ENCODE measurements at places on chromosomes 11 and 22. TPM values are rescaled to one million over a fixed set of nuclear protein-coding genes. Genes with fewer than 3 reads are reported as not detected.

GRCh38 chr11:61254403-61255025 is 13.5 kb downstream of the PGA5 start:
- H3K27ac ChIP-seq: no peak overlapping the region
- H3K27me3 ChIP-seq: no peaks in the 10 kb centered on the region
- no peaks in the 10 kb centered on the region for H3K4me1 ChIP-seq
- H3K4me3 ChIP-seq: no peak overlapping the region
- DNase-seq: peak; percentile 78
- H3K36me3 ChIP-seq: no peaks in the 10 kb centered on the region

DNA sequence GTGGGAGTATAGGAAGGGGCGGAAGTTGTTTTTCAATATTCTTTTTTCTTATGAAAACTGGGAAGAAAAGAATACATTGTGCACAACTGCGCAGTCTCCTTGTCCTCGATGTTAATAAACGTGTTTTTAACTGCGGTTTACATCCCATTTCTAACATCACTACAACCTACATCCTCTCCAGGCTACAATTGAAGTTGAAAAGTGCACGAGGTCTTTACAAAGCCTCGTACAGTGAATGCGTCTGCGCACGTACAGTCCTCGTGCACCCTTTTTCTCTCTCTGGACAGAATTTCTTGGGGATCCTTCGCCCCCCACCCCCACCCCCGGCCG is 102.4 kb downstream of the WT1 start:
- H3K27me3 ChIP-seq: peaks cover 26% of the 10 kb centered on the region
- no peaks in the 10 kb centered on the region for H3K36me3 ChIP-seq
- DNase-seq: no peak
- no peak overlapping the region for H3K27ac ChIP-seq
- peak overlapping the region; percentile 56 for H3K4me3 ChIP-seq

GRCh38 chr11:63534895-63535461 is 1.6 kb upstream of the PLAAT4 start:
- peak overlapping the region; percentile 92 for H3K27ac ChIP-seq
- H3K27me3 ChIP-seq: no peaks in the 10 kb centered on the region
- H3K36me3 ChIP-seq: peaks cover 3% of the 10 kb centered on the region
- DNase-seq: peak; percentile 44

DNA sequence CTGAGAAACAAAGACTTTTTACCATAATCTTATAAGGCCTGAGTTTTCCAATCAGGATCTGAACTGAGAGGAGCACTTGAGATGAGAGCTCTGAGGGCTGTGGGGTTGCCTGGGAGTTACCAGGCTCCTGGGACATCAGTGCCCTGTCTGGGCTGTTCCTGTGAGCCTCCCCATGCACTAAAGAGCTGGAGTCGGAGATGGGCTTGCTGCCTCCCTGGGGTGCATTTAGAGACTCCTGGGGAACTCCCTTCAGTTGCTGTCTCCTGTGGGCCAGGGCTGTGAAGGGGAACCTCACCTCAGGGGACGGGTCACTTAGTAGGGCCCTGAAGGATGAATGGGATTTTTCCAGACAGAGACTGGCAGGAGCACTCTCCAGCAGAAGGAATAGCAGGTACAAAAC is 33.3 kb downstream of the KCNC1 start:
- H3K36me3 ChIP-seq: no peaks in the 10 kb centered on the region
- no peak overlapping the region for H3K4me3 ChIP-seq
- no peak overlapping the region for H3K27ac ChIP-seq
- no peak for DNase-seq

GRCh38 chr11:64562723-64563351 is 28.2 kb upstream of the SLC22A12 start:
- H3K36me3 ChIP-seq: no peaks in the 10 kb centered on the region
- peaks cover 2% of the 10 kb centered on the region for H3K4me1 ChIP-seq
- H3K27ac ChIP-seq: no peak overlapping the region
- no peaks in the 10 kb centered on the region for H3K27me3 ChIP-seq

- no peak for DNase-seq
- H3K36me3 ChIP-seq: no peaks in the 10 kb centered on the region
- H3K27me3 ChIP-seq: peaks cover 22% of the 10 kb centered on the region
- no peak overlapping the region for H3K27ac ChIP-seq
These were observed 7.5 kb upstream of the MICAL3 start for GRCh38 chr22:18031695-18032454.

CRYBB3 gene
- total RNA-seq: not detected

DNA sequence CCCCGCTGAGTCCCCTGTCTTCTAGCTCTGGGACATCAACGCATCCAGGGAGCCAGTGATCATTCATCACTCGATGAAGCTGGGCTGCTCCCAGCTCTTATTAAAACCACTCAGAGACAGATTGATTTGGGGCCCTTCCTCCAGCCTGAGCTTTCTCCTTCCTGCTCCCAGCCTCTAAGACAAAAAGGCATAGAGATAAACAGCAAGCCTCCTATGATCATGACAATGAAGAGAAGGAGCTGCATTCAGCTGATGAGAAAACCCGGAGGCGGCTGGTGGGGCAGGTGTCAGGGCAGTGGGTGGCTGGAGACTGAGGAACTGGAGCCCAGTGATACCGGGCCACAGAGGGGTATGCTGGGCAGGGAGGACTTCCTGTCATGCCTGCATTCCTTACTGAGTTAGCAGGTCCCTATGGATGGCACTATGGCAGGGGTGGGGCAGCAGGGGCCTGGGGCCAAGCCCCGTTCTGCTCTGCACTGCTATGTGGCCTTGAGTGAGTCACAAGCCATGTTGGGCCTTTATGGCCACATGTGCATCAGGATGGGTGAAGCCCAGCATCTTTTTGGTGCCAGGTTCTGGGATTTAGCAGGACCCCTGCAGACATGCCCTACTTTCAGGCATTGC is 20.2 kb downstream of the PVALB start:
- no peak overlapping the region for H3K4me3 ChIP-seq
- peaks cover 10% of the 10 kb centered on the region for H3K27me3 ChIP-seq
- H3K4me1 ChIP-seq: no peaks in the 10 kb centered on the region
- no peak overlapping the region for H3K27ac ChIP-seq
- DNase-seq: no peak

CYB5R3 gene
- 91.4 TPM for total RNA-seq

DNA sequence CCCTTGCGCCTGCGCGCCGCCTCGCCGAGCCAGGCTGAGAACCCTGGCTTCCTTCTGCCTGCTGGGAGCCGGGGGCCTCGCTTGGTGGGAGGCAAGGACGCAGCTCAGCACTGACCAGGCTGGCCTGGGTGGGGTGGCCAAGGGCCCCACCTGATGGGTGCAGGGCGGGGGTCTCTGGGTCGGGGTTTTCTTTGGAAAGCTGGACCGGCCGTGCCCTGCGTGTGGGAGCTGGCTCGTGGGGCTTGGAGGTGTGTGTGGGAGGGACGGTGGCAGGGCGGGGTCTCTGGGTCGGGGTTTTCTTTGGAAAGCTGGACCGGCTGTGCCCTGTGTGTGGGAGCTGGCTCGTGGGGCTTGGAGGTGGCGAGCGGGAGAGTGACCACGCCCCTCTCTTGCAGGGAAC is 6.2 kb downstream of the GRAMD4 start:
- no peaks in the 10 kb centered on the region for H3K27me3 ChIP-seq
- no peak overlapping the region for H3K27ac ChIP-seq
- no peak overlapping the region for H3K4me3 ChIP-seq
- no peak for DNase-seq
- peaks cover 5% of the 10 kb centered on the region for H3K4me1 ChIP-seq

DNA sequence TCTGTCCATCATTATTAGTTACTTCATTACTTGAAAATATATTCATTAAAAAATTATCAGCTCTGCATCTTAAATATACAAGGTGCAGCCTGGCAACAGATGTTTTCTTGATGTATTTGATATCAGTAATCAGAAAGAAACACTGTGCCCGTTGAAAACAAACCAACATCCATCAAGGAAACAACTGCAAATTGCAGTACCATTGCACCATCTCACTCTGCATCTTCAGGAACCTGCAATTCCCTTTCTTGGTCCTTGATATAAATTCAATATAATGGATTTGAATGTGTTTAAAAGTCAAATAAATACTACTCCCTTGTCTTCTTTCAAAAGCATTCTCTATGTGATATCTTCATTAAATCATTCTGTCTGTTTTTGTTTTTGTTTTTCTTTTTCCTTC is 1131.2 kb downstream of the FAM181B start:
- no peaks in the 10 kb centered on the region for H3K36me3 ChIP-seq
- no peak overlapping the region for H3K4me3 ChIP-seq
- no peak for DNase-seq
- no peak overlapping the region for H3K27ac ChIP-seq
- no peaks in the 10 kb centered on the region for H3K4me1 ChIP-seq

DNA sequence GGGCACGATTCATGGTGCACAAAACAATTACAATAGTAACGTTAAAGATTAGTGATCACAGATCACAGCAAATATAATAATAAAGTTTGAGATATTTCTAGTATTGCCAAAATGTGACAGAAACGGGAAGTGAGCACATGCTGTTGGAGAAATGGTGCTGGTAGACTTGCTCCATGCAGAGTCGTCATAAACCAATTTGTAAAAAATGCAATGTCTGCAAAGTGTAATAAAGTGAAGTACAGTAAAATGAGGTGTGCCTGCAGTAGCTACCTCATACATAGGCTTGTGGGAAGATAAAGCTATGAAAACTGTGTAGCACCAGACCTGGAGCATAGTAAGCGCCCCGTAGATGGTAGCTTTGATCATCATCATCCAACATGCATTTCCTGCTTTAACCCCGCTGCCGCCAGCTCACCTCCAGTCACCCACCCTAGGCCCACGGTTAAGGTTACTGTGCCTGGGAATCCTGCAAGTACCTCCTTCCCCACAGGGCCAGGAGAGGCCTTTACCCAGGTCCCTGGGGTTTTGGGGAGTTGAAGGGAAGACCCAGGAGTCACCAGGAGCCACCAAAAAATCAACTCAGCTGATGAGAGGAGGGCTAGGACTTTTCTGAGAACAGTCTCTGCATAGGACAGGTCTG is 59.2 kb downstream of the MYO7A start:
- H3K36me3 ChIP-seq: no peaks in the 10 kb centered on the region
- no peak overlapping the region for H3K4me3 ChIP-seq
- H3K4me1 ChIP-seq: no peaks in the 10 kb centered on the region
- H3K27me3 ChIP-seq: peaks cover 4% of the 10 kb centered on the region
- no peak overlapping the region for H3K27ac ChIP-seq
- DNase-seq: no peak

DNA sequence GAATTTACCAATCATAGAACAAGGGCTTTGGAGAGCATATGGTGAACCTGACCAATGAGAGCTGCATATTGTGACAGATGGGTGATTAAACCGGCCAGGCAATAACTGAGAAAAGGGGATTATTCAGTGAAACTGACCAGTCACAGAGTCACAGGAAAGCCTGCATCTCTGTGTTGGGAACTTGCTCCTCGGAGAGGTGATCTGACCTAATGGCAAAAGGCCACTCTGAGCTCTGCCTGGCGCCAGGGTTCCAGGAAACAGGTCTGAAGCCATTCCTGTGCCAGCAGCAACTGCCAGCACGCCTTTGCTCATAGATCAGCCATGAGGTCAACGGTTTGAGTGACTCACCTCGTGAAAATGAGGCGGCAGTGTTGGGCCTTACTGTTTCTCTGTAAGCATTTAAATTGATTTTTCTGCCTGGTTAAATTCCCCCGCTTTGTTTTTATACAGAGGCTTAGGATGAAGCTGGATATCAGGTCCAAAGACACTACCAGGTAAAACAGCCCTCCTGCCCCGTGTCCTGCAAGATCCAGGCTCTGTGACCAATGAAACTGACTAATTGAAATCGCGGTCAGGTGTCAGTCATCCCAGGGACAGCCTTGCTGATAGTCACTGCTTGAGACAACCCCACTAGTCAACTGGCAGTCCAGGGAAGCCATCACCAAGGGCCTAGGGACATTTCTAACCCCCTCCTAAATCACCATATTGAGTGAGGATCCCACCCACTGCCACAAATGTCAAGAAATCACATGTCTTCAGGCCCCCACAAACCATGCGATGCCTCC is 35.8 kb upstream of the MYOD1 start:
- no peak overlapping the region for H3K27ac ChIP-seq
- DNase-seq: no peak
- H3K4me3 ChIP-seq: no peak overlapping the region
- H3K27me3 ChIP-seq: peaks cover 9% of the 10 kb centered on the region
- H3K36me3 ChIP-seq: no peaks in the 10 kb centered on the region
- no peaks in the 10 kb centered on the region for H3K4me1 ChIP-seq

DNA sequence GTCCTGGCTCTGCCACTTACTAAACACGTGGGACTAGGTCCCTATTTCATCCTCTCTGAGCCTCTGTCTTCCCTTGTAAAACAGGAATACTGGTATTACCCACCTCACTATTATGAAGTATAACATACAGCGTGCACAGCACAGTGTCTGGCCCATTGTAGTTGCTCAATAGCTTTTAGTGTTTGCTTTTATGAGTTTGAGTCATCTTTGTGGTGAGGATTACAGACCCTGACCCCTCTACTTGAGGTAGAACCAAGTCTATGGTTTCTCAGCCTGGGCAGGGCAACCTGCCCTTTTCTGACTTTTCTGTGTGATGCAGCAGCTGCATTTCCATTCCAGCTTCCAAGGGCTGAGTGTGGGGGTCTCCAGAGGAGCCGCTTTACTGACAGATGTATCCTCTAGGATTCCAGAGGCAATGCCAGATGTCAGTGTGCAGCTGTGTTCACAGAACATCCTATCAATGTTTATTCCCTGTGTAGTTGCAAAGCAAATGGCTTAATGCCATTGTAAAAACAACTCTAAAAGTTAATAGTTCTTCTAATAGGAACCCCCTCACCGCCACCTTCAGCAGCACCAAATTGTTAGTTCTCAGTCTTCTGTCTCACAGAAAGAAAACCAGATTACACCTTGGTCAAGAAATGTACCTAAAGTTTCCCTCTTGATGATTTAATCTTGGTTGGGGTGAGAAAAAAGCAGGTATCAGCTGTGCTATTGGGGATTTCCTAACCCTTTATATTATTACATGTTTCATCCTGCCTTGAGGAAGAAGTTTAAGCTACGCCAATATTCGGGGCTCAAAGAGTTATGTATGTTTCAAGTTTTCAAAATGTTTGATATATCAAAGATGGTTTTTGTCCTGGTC is 16.8 kb downstream of the PRR5L start:
- H3K4me1 ChIP-seq: no peaks in the 10 kb centered on the region
- H3K27me3 ChIP-seq: peaks cover 41% of the 10 kb centered on the region
- H3K4me3 ChIP-seq: no peak overlapping the region
- DNase-seq: no peak
- no peak overlapping the region for H3K27ac ChIP-seq
- no peaks in the 10 kb centered on the region for H3K36me3 ChIP-seq

- H3K27ac ChIP-seq: no peak overlapping the region
- no peak for DNase-seq
- peaks cover 11% of the 10 kb centered on the region for H3K27me3 ChIP-seq
- no peaks in the 10 kb centered on the region for H3K36me3 ChIP-seq
These were observed 9.8 kb downstream of the SLC22A6 start for GRCh38 chr11:62974848-62975522.

- peak overlapping the region; percentile 25 for H3K27ac ChIP-seq
- peaks cover 27% of the 10 kb centered on the region for H3K36me3 ChIP-seq
- H3K4me3 ChIP-seq: no peak overlapping the region
- DNase-seq: no peak
These were observed 1.9 kb upstream of the ZDHHC8 start for GRCh38 chr22:20129747-20130014.

GRCh38 chr11:119537306-119538253 is 114.6 kb upstream of the THY1 start:
- no peaks in the 10 kb centered on the region for H3K36me3 ChIP-seq
- peaks cover 2% of the 10 kb centered on the region for H3K27me3 ChIP-seq
- no peak for DNase-seq
- H3K27ac ChIP-seq: no peak overlapping the region
- H3K4me3 ChIP-seq: no peak overlapping the region
